ENCODE measurements at places on chromosomes 13 and 19. TPM values are rescaled to one million over a fixed set of nuclear protein-coding genes. Genes with fewer than 3 reads are reported as not detected.

- no peak for DNase-seq
These were observed 330.2 kb downstream of the PCDH9 start for GRCh38 chr13:66899955-66900354.

DNA sequence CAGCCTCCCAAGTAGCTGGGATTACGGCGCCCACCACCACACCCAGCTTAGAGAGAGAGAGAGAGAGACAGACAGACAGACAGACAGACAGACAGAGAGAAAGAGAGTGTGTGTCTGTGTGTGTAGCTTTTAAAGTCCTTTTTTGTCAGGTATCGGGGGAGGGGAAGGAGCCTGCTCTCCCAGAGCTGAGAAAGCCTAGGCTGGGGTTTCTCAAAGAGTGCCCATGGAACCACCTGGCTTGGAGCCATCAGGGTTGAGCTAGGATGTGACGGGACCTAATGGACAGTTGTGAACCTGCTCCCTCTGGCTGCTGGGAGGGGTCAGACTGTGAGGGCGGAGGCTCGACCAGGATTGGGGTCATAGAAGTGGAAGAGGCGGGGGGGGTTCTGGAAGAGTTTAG, 16.6 kb downstream of the RFX1 start:
- no peak for DNase-seq

DNA sequence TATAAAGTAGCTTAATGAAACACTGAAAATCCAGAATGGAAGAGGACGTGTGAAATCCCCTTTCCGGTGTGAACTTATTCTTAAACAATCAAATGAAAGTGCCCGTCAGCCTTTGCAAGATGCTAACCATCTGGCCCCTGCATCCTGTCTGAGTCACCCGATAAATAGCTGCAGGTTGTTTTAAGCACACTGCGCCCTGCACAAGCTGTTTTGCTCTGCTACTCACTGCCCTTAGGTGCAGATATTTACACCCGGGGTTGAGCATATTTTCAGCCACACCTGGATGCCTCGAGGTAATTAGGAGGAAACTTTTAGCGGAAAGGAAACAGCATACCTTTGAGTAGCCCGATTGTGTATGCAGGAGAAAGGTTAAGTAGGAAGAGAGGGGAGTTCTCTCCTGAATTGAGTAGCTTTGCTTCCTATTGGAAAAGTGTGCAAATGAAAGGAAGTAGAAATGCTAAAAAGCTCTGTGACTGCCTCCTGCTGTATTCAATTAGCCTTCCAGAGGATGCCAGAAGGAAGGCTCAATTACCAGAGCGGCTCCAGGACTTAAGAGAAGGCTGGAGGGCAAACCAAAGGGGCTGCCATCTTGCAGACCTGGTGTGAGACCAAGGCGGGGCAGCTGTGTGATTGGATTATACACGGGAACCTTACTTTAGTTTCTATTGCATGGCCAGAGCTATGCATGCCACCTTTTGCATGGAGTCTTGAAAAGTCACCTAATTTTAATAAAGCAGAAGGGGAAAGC, 42.5 kb downstream of the IRS2 start:
- DNase-seq = peak; percentile 68

The IGFL2 gene
- total RNA-seq = 0.40 TPM

DNA sequence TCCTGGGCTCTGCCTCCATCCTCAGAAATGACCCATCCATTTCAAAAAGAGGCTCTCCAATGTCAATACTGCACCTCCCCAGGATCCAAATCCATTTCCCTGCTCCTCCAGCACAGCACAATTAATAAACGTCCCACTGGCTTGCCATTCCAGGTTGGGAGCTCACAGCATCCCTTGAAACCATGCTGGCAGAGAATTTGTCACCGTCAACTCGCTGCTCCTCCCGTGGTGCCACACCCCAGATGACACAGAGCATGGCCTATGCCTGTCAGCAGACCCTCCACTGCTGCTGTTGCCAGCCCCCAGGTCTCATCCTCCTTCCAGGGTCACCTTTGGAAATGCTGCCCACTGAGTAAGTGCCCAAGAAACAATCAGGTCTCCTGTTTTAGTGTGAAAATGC, 53.0 kb upstream of the UQCRFS1 start:
- no peak for DNase-seq

DNA sequence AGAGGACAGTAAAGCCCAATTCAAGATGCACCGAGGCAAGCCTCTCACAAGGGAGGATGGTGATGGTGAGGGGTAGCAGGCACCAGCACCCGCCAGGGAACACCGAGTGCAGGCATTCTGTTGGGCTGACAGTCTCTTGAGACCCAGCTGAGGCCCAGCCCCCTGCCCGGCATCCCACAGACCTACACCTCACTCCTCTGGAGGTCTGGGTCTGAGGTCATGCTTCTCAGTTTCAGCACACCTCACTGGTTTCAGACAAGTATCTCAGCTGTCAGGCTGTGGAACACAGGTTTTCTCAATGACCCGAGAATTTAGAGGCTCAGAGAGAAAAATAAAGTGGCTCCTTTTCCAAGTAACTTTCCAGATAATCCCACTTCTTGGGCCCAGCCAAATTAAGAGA, 27.7 kb upstream of the EPHX3 start:
- no peak for DNase-seq

DNA sequence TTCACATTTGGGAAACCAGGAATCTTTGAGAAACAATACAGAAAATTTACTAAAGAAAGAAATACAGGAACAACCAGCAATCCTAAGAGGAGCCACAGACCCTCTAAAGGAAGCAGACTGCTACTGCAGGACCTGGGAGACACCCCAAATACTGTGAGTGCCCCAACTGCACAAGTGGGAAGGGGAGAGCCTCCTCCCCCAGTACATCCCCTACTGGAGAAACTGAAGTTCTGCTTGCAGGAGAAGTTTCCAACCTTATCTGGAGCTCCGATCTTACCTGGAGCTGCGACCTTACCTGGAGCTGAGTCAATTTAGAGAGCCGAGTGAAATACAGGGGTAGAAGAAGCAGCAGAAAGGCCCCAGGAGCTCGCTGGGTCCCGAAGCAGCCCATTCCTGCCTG, 236.4 kb upstream of the SPRY2 start:
- DNase-seq = no peak

The PRRG2 gene
- total RNA-seq = 1.0 TPM

The KCNN1 gene
- total RNA-seq = not detected

- DNase-seq = no peak
These were observed 4.8 kb downstream of the GPR42 start for GRCh38 chr19:35375505-35376307.

The C1QTNF9B gene
- not detected for total RNA-seq

DNA sequence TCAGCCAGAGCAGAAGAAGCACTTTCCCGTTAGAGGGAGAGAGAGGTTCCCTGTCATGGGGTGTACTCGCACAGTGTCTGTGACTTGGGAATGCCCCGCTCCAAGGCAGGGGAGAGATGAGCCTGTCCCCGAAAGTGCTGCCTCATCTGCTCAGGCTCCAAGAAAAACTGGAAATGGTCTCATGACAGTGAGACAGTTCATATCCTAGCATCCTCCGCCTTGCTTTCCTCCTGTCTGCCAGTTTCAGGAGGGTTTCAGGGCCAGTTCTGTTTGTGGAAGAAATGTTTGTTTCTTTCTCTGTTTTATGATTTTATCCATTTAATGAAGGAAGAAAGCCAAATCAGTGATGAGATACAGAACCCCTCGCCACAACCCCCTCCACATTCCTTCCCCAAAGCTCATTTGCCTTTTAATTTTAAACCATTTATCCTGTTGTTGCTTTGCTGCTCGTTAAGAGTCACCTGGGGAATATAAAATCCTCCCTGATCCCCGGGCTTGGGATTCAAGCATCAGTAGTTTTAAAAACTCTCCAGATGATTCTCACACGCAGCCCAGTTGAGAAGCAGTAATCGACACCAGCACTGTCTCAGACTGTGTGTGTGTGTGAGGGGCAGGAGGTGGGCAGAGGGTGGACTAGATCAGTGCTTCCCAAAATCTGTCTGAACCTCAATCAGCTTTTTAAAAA, 144.6 kb upstream of the UBL3 start:
- DNase-seq = no peak

DNA sequence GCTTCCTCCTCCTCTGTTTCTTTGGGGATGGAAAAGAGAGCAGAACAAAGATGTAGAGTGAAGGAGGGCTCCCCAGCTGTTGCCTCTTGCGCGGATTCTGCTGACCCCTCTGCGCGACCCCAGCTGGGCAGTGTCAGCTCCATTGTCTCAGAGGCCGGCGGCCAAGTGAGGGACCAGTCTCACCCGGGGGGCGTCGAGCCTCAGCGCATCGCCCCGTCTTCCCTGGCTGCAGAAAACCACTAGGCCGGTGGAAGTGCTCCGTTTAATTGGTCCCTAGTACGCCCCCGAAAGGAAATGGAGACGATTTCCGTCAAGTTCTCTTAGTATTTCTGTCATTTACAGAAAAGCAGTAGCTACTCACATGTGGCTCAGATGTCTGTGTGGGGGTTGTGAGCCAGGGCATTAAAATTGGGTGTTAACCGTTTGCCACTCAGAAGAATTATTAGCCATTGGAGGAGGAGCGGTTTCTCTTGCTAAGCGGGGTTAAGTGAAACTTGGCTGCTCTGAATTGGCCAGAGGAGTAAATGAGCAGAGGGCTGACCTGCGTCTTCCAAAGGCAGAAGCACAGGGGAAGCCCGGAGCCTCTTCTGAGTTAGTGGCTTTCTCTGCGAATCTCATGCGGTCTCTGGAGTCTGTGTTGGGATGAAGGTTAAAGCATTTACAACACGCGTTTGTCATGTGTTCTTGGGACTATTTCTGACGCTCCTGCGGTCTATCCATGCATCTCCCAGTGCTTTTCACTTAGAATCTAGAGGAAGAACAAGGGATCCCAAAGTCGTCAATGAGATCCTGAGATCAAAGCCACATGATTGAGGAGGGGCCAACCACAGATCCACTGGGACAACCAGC, 132.8 kb upstream of the MYO16 start:
- DNase-seq = no peak

DNA sequence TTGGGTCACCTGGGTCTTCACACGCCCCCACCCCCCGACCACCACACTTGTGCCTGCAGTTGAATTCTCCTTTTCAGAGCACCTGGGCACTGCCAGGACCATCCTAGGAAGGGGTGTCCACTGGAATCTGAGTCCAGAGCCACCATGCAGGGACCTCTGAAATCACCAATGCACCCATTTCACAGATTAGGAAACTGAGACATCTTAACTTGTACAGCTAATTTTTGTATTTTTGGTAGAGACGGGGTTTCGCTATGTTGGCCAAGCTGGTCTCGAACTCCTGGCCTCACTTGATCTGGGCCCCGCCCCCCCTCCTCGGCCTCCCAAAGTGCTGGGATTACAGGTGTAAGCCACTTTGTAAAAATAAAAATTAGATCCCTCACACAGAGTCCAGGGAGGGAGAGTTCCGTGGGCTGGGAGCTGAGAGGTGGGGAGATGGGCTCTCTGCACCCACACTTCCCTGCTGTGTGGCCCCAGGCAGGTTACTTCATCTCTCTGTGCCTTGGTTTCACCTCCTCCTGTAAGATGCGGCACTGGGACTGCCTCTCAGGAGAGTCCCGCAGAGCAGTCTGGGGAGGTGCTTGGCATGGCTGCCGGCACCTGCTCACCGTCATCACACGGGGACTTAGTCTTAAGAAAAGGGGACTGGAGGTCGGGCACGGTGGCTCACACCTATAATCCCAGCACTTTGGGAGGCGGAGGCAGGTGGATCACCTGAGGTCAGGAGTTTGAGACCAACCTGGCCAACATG, 45.9 kb upstream of the C19orf12 start:
- no peak for DNase-seq

GRCh38 chr19:18112989-18113478, 15.5 kb downstream of the MAST3 start:
- DNase-seq = peak; percentile 94

The CERS1 gene
- total RNA-seq = 0.23 TPM

The POLRMT gene
- total RNA-seq = 104 TPM

The TEX26 gene
- total RNA-seq = not detected

The CHMP2A gene
- total RNA-seq = 108 TPM

- DNase-seq = no peak
These were observed 954.7 kb downstream of the SLITRK6 start for GRCh38 chr13:84844473-84844872.

DNA sequence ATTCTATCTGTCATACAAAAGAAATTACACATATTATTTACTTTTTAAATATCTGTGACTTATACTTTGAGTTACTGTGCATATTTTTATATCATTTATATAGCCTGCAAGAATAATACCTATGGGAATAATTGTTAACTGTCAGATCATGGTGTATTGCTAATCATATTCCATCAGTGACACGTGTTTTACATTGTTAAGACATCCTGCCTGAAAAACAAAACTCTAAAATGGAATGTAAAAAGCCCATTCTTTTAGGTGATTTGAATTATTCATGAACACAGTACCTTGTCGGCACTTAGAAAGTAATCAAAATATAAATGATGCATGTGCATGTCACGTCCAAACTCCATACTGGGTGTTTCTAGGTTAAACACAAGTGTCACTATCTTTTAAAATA, 533.8 kb upstream of the PCDH9 start:
- no peak for DNase-seq

DNA sequence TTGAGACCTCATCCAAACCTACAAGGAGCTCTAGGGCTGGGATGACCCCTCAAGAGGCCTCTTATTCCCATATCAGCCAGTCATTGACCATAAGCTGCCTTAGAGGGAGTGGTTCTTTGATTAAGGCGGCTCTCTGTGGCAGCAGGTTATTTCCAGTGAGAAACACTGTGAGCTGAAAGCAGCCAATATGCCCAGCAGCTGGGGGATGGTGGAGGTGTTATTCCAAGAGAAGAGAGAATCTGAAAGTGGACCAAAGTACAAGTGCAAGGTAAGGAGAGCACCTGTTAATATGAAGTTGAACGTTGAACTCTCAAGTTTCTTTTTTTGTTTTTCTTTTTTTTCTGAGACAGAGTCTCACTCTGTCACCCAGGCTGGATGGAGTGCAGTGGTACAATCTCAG, 20.2 kb upstream of the FNDC3A start:
- no peak for DNase-seq

DNA sequence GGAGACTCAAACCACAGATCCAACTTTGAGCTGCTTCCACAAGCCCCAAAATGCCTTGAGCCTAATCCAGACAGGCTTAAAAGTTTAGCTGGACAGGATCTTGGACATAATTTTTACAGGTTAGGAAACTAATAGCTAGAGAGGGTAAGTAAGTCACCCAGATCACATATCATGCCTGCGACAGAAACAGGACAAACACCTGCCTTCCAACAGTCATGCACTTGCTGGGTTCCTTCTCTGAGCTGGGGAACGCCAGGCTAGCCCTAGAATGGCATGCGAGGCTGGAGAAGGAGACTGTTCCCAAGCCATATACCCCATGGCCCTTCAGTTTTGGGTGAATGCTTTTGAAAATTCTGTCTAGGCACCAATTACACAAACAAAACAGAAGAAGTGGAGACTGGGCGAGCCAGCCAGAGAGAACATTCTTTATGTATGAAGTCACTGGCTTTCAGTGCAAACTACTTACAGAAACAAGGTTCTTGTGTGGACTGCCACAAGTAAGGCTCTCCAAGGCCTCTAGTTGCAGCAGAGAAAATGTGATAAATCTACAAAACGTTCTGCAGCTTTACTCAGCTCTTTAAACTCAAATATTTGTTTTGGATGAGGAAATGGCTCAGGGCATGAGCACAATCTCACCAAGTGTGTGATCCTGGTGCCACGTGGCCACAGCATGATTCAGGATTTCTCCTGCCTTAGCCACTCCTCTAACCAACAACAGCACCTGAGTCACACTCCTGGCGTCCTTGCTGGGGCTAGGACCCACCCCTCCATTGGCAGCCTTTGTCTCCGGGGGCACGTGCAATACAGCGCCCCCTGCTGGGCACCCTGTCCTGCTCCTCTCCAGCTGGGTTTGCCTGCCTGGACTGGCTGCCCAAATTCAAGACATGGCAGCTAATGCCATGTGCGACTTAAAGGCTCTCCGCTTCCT, 73.4 kb upstream of the UBL3 start:
- DNase-seq = peak; percentile 79

GRCh38 chr13:36261011-36261410, 36.6 kb downstream of the CCDC169 start:
- DNase-seq = no peak

Data from activated CD4-positive, alpha-beta T cell treated with anti-CD3 and anti-CD28 coated beads, Interleukin-2, amount 10 ng/mL, durations not matched to agents 24 days and 14 days (primary cell).